ENCODE measurements at places on chromosomes 16 and 17.

DNA sequence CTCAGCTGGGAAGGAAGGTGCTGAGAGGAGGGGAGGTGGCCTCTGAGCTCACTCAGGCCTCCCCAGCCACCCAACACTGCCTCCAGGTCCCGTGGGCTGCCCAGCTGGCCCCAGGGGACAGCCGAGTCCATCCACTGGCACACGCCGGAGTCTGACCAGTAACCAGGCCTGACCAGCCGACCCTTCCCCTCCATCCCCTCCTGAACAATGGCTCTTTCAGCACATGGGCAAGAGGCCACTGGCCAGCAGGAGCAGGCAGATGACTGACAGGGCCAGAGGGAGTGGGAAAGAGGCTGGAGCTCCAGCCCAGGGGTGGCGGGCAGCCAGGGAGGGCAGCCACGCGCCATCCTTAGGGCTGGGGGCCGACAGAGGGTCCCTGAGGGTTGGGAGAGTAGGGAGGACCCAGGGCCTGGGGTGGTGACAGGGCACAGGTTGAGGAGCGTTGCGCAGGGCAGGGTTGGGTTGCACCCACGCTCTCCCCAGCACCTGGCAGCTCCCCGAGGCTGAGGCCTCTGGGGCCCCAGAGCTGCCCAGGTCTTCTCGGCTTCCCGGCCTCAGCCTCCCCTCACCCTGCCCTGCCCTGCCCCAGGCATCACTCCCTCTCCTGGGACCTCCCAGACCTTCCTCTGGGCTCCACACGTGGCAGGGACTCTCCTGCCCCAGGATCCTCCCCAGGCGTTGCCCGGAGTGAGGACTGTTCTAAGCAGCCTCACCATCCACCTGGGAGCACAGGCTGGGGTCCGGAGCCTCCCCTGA lies 20.2 kb upstream of the SLC38A10 start:
- DNase-seq, result no peak

GRCh38 chr16:29848420-29849297 lies 14.4 kb downstream of the CDIPT start:
- DNase-seq, result no peak

DNA sequence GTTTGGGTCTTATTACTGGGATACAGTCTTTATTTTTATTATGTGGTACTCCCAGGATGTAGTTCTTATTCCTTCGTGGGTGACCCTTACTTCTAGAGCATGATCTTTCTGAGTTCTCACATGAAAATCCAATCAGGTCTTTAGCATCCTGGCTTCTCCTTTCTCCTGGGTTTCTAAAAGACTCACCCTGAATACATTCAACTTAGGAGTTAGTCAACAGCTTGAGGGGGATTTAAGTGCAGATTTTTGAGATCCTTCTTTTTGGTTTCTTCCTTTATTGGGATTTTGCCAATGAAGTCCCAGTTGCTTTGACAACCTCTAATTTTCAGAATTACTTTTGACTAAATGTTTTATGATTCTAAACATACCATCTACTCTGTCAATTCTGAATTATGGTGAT lies 68.2 kb downstream of the SIAH1 start:
- DNase-seq, result no peak

DNA sequence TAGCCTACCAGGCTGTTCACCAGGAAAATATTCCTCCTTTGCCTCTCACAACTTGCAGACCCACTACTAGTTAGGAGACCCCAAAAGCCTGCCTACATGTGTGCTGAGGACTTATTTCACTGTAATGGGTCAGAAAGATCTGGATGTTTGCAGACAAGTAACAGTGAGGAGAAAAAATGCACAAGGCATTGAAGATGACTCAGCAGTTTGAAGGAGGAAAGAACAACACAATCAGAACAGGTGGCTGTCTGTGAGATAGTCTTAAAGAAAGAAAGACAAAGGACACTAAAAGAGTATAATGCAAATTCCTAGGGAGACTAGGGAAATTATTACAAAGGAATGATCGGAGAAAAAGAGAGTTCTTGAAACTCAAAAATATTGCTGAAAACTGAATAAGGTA lies 69.0 kb downstream of the ANKFN1 start:
- no peak for DNase-seq

DNA sequence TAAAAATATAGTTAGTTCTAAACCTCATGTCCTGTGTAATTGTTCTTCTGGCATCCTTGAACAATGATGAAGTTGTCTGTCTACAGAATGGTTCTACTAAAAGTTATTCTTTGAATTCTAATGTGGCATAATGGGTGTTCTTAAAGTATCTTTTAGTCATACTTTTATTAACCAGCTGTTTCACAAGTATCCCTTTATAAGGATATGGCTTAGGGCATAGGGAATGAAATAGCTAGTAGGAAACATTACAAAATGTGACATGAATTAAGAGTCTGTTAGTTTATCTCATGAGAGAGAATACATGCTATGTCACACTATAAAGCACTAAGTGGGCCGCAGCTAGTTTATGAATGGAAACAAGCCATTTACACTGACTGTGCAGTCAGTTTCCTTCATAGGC lies 26.3 kb upstream of the CAPNS2 start:
- DNase-seq, result no peak

GRCh38 chr16:57940382-57940966 lies 30.5 kb downstream of the CNGB1 start:
- DNase-seq, result no peak

DNA sequence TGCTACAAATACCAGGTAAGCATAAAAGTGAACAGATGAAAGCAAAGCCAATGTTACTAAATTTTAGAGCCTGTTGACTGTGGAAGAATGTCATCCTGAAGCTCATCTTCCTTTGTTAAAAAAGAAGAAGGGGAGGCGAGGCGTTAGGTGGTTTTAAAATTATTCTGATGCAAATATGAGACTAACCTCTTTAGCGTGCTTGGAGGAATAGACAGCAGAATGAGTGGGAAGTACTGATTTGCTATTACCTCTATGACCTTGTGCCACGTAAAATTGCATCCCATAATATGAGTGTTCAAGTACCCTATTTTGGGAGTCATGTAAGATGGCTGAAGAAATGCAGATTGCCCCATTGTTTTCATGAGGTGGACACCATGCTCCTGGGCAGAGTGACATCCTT lies 95.7 kb downstream of the ELAC2 start:
- DNase-seq, result no peak

DNA sequence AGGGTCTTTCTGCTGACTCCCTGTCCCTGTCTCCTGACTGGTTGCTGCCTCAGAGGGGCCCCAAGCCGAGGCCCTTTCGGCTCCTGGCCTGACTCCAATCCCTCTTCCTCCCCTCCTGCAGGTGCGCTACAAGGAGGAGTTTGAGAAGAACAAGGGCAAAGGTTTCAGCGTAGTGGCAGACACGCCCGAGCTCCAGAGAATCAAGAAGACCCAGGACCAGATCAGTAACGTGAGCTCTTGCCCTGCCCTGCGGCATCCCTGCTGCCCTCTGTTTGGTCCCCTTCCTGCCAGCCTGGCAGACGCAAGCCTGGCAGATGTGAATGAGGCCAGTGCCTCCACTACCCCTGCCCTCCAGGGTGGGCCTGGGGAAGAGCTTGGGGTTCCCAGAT lies 27.1 kb upstream of the LASP1NB start:
- DNase-seq, result no peak

DNA sequence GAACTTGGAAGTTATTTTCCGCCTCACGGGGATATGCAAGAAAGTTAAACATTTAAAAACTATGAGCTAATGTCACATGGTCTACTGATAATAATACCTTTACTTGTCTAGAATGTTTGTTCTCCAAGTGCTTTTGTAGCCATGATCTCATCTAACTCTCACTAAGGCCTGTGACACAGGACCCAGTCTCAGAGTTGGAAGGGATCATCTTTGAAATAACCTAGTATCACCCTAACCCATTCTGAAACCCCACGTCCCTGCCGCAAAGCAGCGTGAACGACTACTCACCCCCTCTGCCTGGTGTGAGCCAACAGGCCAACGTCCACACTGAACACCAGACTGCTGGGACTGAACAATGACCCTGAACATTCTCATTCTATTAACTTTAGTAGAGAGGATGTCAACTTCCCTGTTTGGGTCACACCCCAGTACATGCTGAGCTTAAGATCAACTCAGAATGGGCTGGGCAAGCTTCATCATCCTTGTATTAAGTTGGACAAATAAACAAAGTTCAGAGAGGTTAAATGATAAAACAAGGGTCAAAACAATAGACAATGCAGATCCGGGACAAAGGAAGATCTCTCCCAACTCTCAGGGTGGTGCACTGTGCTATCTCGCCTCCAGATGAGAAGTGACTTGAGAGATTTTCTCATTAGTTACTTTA lies 54.8 kb upstream of the BCAR1 start:
- DNase-seq, result no peak

- DNase-seq, result no peak
Measured at GRCh38 chr17:47959825-47960655, 2.4 kb upstream of the PRR15L start.

- DNase-seq, result no peak
Measured at GRCh38 chr16:86011532-86011931, 112.6 kb downstream of the IRF8 start.

GRCh38 chr17:56826611-56827414 lies 6.9 kb downstream of the C17orf67 start:
- no peak for DNase-seq

DNA sequence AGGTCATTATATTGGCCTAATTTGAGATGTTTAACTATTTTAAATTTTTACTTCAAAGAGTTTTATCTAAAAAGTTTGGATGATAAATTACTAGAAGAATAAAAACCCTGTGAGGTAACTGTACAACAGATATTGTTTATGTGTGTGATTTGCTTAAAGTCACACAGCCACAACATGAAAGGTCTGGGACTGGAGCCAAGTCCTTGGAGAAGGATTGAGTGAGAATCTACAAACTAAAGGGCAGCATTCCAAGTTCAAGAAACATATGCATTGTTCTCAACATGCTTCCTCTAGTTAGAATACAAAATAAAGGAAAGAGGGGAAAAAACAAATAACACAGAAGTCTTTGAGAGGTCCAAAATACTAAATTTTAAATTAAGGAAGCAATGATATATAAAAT lies 131.5 kb upstream of the MON1B start:
- DNase-seq, result no peak

GRCh38 chr17:34171245-34171818 lies 83.8 kb upstream of the CCL2 start:
- DNase-seq, result no peak

- DNase-seq, result no peak
Measured at GRCh38 chr17:74779501-74779900, 3.4 kb upstream of the NAT9 start.

- no peak for DNase-seq
Measured at GRCh38 chr17:61058066-61058465, 341.6 kb upstream of the TBX2 start.

GRCh38 chr16:1042049-1042744 lies 30.4 kb upstream of the SSTR5 start:
- DNase-seq, result no peak

- no peak for DNase-seq
Measured at GRCh38 chr16:46883353-46883689, 841 bp upstream of the GPT2 start.

DNA sequence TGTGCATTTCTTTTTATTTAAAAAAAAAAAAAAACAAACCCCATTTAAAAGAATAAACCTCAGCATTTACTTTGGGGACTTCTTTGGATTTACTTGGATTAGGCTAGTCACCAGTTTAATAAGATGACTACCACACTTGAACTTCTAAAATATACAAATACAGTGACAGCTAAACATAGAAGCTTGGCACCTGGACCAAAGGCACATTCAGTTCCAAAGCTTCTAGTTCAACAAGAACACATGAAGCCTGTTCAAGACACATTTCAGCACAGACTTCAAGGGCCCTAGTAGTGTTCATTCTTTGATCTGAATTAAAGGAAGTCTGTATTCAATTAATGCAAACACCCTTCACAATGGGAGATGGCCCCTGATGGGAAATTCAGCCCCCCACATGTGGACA lies 11.6 kb upstream of the ROGDI start:
- no peak for DNase-seq

DNA sequence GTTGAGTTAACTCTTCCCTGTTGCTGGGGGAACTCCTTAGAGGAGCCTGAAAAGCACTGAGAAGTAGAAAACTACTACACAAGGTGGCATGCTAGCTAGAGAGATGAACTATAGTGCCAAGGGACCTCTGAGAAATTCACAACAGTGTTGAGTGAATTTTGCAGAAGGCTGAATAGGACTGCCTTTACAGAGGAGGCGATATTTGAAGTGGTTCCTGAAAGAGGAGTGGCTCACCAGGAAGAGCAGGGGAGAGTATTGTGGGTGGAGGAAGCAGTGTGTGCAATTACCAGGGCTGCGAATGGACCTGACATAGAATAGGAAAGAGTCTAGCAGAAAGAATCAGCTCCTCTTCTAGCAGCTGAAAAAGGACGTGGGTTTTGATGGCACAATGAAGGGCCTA lies 66.4 kb downstream of the CDK5R1 start:
- DNase-seq, result no peak

- DNase-seq, result no peak
Measured at GRCh38 chr16:85752511-85753420, 1.9 kb upstream of the C16orf74 start.

GRCh38 chr16:31131841-31132271 lies 3.7 kb downstream of the PRSS8 start:
- no peak for DNase-seq

GRCh38 chr16:56980792-56981724 lies 8.3 kb upstream of the NLRC5 start:
- DNase-seq, result no peak

DNA sequence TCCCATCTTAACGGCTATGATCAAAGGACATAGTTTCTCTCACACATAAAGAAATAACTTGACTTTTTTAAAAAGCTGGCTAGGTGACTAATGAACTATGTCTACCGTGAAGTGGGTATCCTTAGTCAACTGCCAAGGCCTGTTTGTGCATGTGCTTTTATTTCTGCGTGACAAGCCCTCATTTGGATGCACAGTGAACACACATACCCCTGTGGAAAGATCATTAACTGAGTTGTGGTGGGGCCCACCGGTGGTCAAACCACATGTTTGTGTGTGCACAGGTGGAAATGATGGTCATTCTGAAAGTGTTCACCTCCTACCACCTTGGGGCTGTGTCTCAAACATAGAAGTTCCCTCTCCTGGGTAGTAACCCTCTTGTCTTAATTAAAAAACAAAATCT lies 256.1 kb upstream of the SALL1 start:
- DNase-seq, result no peak

DNA sequence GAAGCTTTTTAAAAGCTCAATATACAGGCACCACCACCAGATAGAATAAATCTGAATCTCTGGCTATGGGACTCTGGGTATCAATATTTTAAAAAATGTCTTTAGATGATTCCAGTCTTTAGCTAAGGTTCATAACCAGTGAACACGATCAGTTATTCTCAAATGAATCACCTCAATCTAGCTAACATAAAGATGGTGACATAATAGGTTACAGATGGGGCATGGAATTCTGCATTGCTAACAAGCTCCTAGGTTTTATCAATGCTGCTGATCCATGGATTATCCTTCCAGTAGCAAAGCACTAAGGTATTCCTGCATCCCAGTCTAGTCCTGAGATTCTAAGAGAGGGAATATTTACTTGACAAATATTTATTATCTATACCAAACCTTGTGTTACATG lies 415.5 kb upstream of the CDH11 start:
- DNase-seq, result no peak

DNA sequence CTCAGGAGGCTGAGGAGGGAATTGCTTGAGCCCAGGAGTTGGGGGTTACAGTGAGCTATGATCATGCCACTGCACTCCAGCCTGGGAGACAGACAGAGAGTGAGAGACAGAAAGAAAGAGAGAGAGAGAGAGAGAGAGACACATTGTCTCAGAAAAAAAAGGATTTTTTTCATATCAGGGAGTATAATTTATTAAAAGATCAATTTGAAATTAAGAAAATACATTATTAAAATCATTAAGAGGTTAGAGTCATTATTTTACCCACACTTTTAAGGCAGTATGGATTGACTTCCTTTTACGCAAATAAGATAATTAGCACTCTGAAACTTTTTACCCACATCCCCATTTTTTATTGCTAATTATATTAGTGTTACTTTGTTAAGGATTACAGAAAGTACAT lies 804.3 kb downstream of the CDH11 start:
- DNase-seq, result no peak

All from NT2/D1 (cell line).